ENCODE measurements at places on chromosomes 1 and 21. TPM values are rescaled to one million over a fixed set of nuclear protein-coding genes. Genes with fewer than 3 reads are reported as not detected.

DNA sequence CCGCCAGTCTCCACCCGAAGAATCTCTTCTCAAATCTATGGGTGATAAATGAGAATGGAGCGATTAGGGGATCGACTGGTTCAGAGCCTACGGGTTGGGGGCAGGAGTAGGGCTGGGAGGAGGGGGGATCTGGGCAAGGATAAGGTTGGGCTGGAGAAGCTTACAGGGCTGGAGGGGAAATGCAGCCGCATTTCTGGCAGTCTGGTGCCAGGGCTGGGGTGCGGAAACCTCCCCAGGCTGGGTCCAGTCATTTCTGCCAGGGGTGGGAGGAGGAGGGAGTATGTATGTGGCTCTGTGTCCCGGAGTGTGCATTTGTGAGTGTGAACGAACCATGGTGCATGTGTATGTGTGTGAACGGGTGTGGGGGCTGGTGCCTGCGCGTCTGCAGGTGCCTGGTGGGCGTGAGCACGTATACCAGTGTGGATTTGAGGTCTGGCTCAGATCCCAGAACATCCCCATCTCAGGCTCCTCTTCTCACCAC is 10.2 kb downstream of the C1orf216 start:
- DNase-seq = peak; percentile 52

DNA sequence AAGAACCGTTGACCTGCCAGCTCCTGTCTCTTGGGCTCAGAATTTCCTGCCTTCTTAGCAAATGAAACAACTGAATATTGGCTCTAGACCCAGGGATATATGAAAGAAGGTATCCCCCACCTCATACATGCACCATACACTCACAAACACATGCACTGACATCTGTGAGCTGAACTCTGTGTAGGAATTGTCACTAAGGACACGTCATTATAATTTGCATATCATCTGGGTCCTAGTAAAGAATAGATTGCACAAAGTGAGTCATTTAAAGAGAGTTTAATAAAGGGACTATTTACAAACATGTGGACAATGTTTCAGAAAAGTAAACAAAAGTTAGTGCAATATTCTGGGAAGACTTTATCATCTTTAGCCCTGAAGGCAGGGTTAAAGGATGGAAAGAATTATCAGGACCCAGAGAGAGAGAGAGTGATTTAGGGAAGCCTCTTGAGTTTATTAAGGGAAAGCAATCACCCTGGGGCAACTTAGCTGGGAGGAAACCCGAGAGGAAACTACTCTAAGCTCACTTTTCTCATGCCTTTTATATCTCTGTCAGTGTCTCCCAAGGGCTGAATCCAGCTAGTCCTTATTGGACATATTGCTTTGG is 74.1 kb upstream of the PLA2G4A start:
- DNase-seq = no peak

- peak; percentile 16 for DNase-seq
Observed at GRCh38 chr1:231666937-231667608, 40.5 kb downstream of the DISC1 start.

DNA sequence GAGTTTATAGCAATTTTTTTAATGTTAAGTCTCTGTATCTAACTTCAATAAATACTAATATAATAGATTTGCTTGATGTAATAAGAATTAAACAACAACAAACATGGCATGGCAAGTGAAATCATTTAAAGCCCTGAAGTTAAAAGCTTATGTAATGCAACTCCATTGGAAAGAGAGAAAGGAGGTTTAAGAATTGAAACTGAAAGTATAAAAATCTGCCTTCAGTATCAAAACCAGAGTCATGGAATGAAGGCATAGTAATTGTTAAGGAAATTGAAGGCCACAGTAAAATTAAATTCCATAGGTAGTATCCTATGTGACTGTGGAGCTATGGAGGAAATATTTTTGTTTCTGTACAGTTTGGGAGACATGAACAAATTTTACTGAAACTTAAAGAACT is 55.1 kb downstream of the PRDX6 start:
- no peak for DNase-seq

DNA sequence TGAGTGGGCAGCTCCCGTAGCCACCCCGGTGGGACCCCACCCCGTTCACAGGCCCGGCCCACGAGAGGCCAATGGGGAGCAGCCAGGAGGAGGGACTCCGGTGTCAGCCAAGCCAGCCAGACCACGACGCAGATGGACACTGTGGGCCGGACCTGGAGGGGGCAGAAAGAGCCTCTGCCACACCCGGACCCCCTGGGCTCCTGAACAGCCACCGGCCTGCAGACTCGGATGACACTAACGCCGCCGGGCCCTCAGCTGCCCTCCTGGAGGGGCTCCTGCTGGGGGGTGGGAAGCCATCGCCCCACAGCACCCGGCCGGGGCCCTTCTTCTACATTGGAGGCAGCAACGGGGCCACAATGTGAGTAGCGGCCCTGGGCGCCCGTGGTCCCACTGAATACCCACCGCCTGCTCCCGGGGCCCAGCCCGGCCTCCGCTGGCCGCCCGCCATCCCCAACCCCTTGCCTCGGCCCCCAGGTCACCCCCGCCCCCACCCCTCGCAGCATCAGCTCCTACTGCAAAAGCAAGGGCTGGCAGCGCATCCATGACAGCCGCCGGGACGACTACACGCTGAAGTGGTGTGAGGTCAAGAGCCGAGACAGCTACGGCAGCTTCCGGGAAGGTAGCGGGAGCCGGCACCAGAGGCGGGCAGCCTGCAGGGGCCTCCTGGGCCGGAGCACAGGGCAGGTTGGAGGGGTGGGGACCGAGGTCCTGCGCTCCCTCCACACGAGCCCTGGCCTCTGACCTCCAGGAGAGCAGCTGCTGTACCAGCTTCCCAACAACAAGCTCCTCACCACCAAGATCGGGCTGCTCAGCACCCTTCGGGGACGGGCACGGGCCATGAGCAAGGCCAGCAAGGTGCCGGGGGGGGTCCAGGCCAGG is 6.5 kb downstream of the TTLL10 start:
- DNase-seq = peak; percentile 3

GRCh38 chr21:35145626-35146233 is 96.6 kb upstream of the RUNX1 start:
- peak; percentile 55 for DNase-seq

GRCh38 chr21:42997053-42997452 is 22.7 kb downstream of the PKNOX1 start:
- no peak for DNase-seq

DNA sequence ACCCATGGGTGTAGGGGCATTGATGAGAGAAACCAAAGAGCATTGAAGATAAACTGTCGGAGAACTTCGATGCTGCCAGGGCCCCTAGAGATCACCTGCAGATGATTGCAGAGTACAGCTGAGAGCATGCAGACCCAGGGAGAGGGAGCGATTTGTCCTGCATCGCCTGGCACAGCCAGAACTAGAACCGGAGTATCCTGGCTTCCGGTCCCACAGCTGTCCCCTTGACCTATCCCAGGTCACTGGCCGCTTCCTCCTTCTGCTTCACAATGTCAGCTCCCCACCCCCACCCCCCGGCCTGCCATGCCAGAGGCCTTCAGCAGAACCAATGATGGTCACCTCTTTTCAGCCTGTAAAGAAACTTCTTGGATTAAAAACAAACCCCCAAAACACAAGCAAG is 29.2 kb upstream of the SOX13 start:
- DNase-seq = no peak

GRCh38 chr21:35020436-35020835 is 28.7 kb downstream of the RUNX1 start:
- no peak for DNase-seq

The NR1I3 gene
- not detected for total RNA-seq

The SHE gene
- 4.9 TPM for total RNA-seq

The PLA2G2F gene
- total RNA-seq = not detected

The NUCKS1 gene
- 194 TPM for total RNA-seq

The TMEM125 gene
- total RNA-seq = 26.3 TPM

Data from stomach (tissue), 19 donors.